Psoas muscle (tissue), 8 donors: ENCODE measurements at places on chromosomes 7 and 10. TPM values are rescaled to one million over a fixed set of nuclear protein-coding genes. Genes with fewer than 3 reads are reported as not detected.

DDX50 gene
- total RNA-seq = 22.6 TPM

ENKUR gene
- total RNA-seq = not detected

CASTOR2 gene
- 155 TPM for total RNA-seq

OPN4 gene
- 0.46 TPM for total RNA-seq
